ENCODE measurements at places on chromosomes 2 and 18.

DNA sequence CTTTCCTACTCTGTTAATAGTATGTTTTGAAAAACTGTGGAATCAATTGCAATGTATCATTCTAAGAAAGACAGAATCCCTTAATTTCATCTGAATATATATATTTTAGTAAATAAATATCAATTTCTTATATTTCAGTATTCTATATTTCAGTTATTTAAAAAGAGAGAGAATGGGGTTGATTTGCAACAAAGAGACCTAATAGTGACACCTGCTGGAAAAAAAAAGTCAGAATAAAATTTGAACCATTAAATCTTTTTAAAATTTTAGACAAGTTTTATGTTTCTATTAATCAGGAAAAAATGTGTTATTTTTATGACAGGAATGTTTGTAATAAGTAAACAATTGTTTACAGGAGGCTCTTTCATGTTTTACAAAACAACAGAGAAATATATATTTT, 20.7 kb upstream of the CCNT2 start:
- no peak for DNase-seq

- no peak for DNase-seq
Measured at GRCh38 chr2:217660423-217660822, 342.4 kb downstream of the TNS1 start.

GRCh38 chr2:201971531-201972228, 62.0 kb upstream of the FZD7 start:
- DNase-seq: no peak

DNA sequence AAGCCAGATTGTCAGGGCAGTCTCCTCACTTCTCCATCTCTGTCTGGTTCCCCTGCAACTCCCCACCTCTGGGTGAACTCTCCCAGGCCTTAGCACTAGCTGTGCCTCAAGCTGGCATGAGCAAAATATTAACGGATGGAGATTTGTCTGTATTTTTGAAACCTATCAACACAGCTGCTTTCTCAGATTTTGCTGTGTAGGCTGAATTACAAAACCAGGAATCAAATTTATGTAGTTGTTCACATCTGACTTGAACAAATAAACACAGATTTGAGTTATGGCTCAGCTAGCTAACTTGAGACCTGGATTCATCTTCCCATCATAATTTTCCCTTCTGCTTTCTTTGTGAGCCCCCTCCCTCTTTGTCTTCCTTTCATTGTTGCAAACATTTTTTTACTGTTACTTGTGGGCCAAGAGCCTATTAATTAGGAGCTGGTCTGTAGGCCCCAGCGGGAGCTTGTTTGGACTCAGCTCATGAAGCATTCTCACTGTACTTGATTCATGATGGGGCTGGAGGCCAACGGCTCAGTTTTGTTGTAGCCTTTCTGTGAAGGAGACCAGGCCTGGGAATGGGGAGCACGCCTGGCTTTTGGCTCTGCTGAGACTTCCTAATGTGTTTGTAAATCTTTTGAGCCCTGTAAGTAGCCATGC, 164.1 kb upstream of the GATA6 start:
- DNase-seq: no peak

DNA sequence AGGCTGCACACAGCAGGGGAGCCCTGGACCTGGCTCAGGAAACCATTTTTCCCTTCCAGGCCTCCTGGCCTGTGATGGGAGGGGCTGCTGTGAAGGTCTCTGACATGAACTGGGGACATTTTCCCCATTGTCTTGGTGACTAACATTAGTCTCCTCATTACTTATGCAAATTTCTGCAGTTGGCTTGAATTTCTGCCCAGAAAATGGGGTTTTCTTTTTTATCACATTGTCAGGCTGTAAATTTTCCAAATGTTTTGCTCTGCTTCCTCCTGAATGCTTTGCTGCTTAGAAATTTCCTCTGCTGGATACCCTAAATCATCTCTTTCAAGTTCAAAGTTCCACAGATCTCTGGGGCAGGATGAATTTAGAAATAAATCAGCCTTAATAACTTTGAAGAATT, 78.2 kb downstream of the EHBP1 start:
- no peak for DNase-seq

DNA sequence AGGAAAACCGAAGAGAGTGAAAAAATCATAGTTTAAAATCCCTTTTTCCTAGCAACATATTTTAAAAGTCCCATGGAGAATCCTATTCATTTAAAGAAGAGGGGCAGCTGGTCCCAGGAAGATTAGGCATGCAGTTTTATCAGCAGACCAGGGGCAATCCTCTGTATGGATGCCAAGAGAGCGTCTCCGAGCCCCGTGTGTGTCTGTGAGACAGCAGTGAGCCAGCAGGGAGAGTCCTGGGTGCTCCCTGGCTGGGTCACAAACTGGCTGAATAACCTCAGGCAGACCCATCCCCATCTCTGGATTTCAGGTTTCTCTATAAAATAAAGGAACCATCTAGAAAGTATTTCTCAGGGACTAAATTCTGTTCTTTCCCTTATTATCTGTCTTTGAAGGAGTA, 128.2 kb upstream of the RIOK3 start:
- DNase-seq: no peak

- DNase-seq: no peak
Measured at GRCh38 chr2:226471987-226472470, 327.6 kb downstream of the IRS1 start.

DNA sequence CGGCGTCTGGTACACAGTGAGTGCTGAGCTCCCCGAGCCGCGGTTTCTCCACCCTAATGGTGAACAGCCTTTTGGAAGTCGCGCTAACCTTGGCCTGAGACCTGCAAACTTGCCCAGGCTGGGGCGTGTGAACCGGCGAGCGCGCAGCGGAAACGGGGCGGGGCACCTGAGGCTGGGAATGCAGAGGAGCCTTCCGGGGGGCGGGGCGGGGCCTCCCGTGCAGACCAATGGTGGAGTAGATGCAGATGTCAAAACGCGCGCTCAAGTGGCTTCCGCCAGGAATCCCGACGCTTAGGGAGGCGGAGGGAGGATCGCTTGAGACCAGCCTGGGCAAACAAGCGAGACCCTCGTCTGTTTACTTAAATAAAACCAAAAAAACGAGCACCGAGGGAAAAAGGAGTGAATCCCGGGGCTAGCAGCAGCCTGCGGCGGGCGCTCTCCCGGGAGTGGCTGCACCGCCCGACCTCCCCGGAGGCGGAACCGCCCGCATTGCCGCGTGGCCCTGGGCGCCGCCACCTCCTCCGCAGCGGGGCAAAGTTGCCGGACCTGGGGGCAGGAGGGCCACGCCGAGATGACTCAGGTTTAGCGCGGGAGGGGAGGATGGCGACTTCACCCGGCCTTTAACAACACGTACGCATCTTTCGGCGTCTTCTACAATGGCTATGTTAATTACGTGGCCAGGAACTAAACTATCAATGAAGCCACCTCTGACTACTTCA, 2.2 kb upstream of the RRM2 start:
- peak; percentile 94 for DNase-seq

- DNase-seq: no peak
Measured at GRCh38 chr2:191108331-191108730, 42.5 kb downstream of the STAT4 start.

- no peak for DNase-seq
Measured at GRCh38 chr2:213199871-213200270, 48.5 kb upstream of the IKZF2 start.

GRCh38 chr2:64230540-64230939, 86.3 kb upstream of the PELI1 start:
- no peak for DNase-seq

DNA sequence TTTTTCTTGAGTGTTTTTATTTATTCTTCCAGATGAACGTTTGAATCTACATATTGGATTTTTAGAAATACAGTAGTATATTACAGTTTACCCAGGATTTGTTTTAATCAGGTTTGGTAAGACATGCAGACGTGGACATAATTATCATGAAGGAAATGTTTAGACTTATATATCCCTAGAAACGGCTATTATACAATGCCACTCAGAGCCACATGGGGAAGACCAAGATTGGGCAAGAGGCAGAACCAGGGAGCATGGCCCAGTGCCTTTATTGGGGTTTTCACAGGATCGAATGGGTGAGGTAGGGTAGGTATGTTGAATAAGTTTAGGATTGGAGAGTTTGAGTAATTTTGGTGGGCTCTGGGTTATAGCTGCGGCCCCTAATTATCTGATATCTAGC, 212.2 kb downstream of the CAMKMT start:
- no peak for DNase-seq

- no peak for DNase-seq
Measured at GRCh38 chr18:55912071-55912470, 324.1 kb upstream of the TCF4 start.

- DNase-seq: no peak
Measured at GRCh38 chr2:1663621-1664020, 80.7 kb downstream of the PXDN start.

- no peak for DNase-seq
Measured at GRCh38 chr2:122935506-122935905, 1089.6 kb upstream of the CNTNAP5 start.
